Lower lobe of right lung (tissue), 2 donors: ENCODE measurements at places on chromosomes 3 and 15.

- DNase-seq, result no peak
These were observed 129.1 kb downstream of the RAP2B start for GRCh38 chr3:153291059-153291685.

DNA sequence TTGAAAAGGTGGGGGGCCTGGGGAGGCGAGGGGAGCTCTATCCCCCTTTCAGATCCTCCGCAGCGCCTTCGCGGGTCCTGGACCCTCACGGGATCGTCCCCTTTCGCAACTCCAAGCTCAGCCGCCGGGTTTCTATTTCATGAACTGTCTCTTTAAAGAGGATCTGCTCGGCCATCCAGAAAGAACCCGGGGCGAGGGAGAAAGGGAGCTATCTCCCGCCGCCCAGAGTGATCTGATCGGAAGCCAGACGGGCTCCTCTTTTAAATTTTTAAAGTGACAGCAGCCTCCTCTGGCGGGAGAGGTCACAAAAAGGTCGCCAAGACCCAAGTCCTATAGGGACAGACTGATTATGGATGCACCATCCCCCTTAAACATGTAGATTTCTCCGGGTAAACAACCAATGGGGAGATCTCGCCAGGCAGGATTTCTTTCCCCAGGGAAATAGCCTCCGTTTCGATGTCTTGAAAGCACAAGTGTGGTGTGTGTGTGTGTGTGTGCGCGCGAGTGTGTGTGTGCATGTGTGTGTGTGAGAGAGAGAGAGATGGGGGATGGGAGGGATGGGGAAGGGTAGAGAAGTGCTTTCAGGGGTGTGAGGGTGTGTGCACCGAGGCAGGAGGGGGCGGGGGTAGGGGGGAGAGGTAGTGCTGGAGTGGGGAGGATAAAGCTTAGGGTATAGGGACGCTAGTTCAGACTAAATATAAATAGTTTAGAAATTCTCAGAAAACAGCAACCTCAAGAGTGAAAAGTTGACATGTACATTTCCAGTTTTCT is 516.1 kb downstream of the MECOM start:
- peak; percentile 56 for DNase-seq

- DNase-seq, result no peak
These were observed 90.7 kb downstream of the HHLA2 start for GRCh38 chr3:108387063-108387462.

DNA sequence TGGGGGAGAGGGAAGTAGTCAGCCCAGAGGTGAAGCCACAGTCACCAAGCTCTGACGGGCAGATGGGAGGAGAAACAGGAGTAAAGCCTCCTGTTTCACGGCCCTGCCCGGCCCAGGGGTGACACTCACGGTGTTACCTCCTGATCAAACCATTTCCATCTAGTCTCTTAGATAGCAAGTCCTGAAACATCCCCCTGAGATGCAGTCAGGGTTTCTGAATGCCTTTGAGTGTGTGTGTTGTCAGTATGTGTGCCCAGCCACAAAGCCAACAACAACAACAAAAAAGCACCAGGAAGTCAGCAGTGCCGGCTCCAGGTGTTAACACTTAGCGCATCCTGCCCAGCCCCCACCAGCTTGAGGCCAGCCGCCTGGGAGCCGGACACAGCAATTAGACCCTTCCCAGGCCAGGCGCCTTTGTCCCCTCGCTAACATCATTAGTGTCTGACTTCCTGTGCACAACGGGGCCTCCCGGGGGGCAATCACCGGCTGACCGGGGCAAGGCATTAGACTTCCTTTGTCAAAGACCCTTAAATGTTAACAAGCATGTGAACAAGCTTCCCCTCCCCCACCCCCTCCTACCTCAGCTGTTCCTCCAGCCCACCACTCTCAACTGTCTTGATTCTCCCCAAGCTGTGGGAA is 34.5 kb downstream of the IL17RD start:
- DNase-seq, result no peak

DNA sequence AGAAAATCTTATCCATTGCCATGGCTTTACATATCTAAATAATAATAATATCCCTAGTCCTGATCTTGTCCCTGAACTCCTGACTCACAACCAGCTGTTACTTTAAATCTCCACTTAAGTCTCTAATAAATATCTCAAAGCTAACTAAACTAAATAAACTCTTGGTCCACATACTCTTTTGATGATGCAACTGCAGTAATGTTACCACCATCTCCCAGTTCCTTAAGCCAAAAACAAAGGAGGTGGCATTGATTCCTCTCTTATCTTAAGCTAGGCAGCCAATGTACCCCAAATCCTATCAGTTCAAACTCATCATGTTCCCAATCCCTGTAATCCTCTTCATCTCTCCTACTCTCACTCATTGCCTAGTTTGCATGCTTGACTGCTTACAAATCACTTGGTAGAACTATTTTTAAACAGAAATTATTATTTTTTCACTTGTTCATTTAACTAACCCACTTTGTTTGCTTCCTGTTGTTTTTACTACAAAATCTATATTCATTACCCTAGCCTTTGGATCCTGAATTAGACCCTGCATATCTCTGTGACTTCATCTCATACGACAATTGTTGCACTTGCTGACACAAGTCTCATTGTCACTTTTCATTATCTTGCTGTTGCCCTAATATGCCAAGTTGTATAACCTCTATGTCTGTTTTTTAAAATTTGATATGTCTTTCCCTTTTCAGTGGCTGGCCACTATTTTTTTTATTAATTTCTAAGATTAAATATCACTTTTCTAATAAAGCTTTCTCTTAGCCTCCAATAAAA is 462.2 kb downstream of the ZPLD1 start:
- DNase-seq, result no peak

- no peak for DNase-seq
These were observed 18.5 kb downstream of the SNUPN start for GRCh38 chr15:75606711-75607699.

- no peak for DNase-seq
These were observed 10.7 kb downstream of the CHST14 start for GRCh38 chr15:40481341-40482074.

- no peak for DNase-seq
These were observed 17.2 kb downstream of the TSPAN3 start for GRCh38 chr15:77053709-77054108.

GRCh38 chr15:29665444-29666003 is 156.7 kb downstream of the TJP1 start:
- no peak for DNase-seq

GRCh38 chr15:35298509-35298908 is 213.4 kb upstream of the NANOGP8 start:
- DNase-seq, result no peak

- no peak for DNase-seq
These were observed 116.0 kb downstream of the TBC1D5 start for GRCh38 chr3:17626395-17626794.

GRCh38 chr3:24829629-24830229 is 335.1 kb upstream of the THRB start:
- DNase-seq, result peak; percentile 50

DNA sequence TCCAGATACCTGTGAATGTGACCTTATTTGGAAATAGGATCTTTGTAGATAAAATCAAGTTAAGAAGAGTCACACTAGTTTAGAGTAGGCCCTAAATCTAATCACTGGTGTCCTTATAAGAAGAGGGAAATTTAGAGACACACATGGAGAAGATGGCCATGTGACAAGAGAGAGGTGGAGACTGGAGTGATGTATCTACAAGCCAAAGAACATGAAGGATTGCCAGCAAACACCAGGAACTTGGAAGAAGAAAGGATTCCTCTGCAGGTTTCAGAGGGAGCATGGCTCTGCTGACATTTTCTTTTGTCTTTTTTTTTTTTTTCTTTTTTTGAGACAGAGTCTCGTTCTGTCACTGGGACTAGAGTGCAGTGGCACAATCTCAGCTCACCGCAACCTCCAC is 20.8 kb downstream of the ARHGEF3 start:
- no peak for DNase-seq

- DNase-seq, result no peak
These were observed 117.0 kb downstream of the SMAD6 start for GRCh38 chr15:66819084-66819483.

DNA sequence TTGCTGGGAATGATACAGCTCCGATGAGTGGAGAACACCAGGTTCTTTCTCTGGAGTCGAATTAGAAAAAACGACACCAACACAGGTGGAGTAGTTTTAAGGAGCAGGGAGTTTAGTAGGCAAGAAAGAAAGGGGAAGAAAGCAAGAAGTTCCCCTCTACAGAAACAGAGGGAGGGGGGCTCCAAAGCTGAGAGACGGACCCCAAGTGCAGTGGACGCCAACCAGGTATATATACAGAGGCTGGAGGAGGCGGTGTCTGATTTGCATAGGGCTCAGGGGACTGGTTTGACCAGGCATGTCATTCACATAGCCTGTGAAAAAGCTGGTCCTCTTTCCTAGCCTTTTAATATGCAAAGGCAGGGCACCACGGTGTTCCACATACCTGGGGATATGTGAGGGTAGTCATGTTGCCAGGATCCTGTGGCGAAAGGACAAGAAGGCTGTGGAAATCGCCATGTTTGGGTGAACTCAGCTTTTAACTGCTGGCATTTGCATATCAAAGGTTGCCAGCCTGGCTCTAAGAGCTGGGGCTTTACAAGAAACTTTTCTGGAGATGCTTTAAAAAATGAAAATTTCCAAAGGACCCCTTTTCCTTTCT is 887.4 kb upstream of the EPHA6 start:
- no peak for DNase-seq

GRCh38 chr3:42733501-42734262 is 31.1 kb upstream of the HHATL start:
- DNase-seq, result no peak

- no peak for DNase-seq
These were observed 66.6 kb downstream of the TGFBR2 start for GRCh38 chr3:30672959-30673358.

- DNase-seq, result no peak
These were observed 50.9 kb upstream of the ALCAM start for GRCh38 chr3:105315815-105316214.

GRCh38 chr3:189677667-189678066 is 46.5 kb downstream of the TP63 start:
- no peak for DNase-seq

DNA sequence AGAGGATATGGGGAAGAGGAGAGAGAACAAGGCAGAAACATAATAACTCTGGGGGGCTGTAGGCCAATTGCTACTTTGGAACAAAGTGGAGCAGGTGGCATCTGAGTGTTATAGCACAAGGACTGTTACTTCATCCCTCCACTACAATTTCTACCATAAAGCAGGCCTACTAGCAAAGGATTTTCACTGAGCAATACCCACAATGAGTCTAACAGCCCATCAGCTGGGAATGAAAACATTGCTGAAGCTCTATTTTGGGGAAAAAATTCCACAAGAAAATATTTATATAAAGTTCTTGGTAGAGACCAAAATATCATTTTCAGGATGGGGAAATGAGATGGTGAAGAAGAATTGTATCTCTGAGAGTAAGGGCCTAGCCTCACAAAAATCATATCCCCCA is 3.6 kb upstream of the SHC4 start:
- DNase-seq, result no peak

DNA sequence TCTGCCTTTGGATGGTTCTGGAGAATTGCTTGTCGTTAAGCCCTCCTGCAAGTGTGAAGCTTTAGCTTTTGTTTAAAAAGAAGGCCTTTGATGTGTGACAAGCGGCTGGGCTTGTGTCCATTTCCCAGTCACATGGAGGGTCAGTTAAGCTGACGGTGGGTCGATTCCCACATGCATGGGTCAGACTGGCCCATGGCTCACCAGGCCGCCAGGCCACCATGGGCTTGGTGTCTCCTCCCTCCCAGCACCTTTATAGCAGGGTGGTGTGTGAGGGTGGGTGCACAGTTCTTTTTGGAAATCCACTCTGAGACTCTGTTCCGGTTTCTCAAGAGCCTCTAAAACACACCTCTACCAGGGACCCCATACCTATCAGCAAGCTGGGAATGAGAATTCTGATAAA is 67.2 kb downstream of the SCN5A start:
- DNase-seq, result peak; percentile 19

GRCh38 chr15:25391971-25392721 is 46.7 kb downstream of the UBE3A start:
- no peak for DNase-seq

DNA sequence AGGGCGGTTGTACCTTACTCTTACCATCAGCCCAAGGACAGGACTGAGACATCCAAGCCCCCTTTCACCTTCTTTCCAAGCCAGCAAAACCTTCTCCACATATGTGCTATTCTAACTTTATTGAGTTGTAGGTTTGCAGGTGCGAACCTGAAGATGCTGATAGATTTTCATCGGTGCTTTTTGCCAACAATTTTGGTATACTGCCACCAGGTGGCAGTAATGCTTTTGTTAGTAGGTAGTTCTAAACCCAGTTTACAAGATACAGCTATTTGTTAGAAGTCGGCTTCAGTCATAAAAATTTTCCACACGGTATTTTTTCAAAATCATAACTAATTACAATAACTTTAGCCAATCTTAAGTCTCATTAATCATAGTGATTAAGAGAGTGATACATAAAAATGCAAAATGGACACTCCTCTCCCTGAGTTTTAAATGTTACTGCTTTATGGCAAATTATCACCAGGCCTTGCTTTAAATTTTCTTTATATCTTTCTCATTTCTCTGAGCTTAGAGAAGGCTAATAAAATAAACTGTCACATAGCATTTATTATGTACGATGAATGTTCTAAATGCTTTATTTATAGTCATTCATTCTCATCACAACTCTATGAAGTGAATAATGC is 636 bp downstream of the TBC1D21 start:
- DNase-seq, result no peak

GRCh38 chr15:39365161-39365560 is 215.7 kb upstream of the THBS1 start:
- DNase-seq, result no peak

DNA sequence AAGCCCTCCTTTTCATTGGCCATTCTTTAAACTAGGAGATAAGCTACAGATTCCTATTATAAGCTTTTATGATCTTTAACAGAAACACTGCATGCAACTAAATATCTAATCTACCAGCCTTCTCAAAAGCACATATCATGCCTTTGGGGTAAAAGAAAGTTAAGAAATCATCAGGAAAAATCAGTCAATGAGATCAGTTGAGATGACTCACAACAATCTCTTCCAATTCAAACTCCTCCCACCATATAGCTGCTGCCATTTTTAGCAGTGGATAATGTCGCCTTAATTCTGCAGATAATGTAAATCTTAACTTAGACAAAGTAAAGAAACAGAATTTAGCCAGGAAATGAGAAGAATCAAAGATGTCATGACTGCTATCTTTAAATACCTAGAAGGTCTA is 135.2 kb upstream of the BCL6 start:
- no peak for DNase-seq

DNA sequence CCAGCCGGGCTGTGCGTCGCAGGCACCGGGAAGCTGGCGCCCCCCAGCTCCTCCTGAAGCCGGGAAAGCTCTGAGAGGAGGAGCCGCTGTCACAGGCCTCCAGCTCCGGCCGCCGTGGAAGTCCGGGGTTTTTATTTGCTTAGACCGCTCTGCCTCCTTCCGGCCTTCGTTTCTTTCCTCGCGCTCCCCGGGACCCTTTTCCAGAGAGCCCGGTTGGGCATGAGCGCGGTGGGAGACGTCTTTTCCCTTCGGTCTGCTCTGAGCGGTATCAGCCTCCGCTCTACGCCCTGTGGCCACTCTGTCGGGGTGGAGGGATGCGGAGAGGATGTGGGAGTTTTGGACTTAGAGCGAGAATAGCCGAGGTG is 559 bp downstream of the SENP5 start:
- peak; percentile 52 for DNase-seq
